Activated CD4-positive, alpha-beta memory T cell treated with anti-CD3 and anti-CD28 coated beads for 36 hours (primary cell): ENCODE measurements at places on chromosomes 16 and 17.
A peak's percentile ranks its signal among the peaks of the same experiment; 100 is the strongest.

DNA sequence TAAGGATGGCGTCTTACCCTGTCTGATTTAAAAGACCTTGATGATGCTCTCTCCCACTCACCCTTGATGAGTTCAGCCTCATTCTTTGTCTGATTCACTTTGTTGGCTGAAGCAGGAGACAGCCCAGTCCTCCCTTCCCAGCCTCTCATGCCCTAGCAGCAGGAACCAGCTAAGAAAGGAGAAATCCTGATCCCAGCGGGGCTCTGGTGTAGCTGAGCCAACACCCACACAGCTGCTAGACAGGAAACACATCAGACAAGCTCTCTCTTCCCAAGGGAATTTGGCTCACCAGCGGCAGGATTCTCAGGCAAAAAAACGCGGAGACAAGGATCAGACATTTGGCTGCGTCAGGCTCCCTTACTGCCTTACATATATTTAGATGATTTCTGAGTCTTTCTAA, 211.5 kb downstream of the CDH11 start:
- no peak for DNase-seq

- DNase-seq = no peak
Observed at GRCh38 chr17:77145224-77145611, 4.4 kb downstream of the SEC14L1 start.

DNA sequence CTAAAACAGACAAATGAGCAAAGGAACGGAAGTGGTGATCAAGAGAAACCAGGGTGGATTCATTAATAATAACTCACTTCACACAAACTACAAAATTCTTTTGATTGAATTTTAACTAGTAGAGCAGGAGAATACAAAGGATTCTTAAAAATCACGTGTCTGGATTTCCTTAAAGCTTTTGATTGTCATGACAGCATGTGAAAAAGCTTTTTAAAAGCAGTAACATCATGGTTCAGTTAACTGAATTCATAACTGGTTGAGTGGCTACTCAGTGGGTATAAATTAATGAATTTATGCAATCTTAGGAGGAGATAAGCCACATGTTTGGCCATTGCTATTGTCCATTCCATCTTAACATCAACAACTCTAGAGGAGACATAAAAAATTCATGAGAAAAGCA, 333.2 kb downstream of the SLC39A11 start:
- no peak for DNase-seq

DNA sequence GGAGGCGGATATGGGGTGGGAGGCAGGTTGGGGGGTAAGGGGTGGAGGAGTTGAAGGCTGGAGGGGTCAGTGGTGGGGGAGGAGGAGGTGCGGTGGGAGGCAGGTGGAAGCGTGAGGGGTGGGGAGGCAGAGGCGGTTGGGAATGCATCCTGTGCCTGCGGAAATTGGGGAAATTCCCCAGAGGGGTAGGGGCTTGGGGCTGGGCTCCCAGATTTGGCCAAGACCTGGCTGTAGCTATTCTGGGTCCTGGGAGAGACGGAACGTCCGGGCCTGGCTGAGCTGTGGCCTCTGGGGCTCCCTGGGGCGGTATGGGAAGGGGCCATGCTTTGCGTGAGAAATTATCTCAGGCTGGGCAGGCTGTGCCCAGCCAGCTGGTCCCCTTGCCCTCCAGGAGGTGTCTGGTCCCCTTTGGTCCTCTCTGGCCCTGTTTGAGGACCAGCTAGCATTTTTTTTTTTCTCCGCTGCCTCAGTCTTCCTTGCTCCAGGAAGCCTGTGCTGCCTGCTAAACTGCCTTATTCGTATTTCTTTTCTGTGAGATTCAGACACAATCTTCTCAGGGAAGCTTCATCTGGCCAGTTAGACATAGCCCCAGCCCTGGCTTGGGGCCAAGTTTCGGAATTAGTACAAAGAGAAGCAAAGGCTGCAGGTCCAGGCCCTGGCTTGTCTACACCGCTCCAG, 7.3 kb upstream of the TRPV2 start:
- DNase-seq = peak; percentile 39
